ENCODE measurements at places on chromosomes 7 and 10.

- no peak for DNase-seq
Observed at GRCh38 chr7:129650056-129650758, 38.7 kb downstream of the NRF1 start.

- DNase-seq, result no peak
Observed at GRCh38 chr7:51950813-51951212, 634.2 kb upstream of the COBL start.

- no peak for DNase-seq
Observed at GRCh38 chr10:95785317-95785716, 29.4 kb downstream of the ENTPD1 start.

DNA sequence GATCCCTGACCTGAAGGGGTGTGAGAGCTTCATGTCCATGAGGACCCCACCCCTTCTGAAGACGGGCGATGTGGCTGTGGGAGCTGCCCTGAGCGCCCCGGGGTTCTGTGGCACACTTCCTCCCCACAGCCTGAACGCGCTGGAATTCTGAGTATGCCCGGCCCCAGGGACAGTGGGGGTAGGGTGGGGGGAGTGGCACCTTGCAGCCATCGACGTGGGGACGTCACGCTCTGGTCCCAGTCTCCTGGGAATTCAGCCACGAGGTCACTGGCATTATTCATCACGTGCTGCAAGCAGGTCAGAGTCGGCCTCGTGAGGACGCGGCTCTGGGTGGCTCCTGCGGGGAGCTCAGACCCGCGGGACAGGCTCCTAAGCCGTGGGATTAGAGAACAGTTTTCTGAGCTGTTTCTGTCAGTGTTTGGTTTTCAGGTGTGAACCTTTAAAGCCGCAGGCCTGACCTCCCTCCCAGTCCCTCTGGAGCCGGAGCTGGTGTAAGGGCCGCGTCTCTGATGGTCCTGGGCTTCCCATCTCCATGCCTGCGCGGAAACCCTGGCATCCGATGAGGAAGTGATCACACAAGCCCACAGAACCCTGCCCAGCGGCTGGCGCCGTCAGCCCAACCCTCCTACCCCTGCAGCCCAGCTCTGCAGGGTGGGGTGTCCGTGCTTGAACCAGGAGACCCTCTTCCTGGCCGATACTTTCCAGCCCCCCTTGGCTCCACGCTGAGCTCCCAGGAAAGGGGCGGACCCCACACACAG, 16.1 kb downstream of the GPR146 start:
- no peak for DNase-seq

GRCh38 chr10:121088524-121088923, 237.4 kb downstream of the WDR11 start:
- no peak for DNase-seq

- DNase-seq, result no peak
Observed at GRCh38 chr7:31648288-31648687, 38.7 kb upstream of the PPP1R17 start.

DNA sequence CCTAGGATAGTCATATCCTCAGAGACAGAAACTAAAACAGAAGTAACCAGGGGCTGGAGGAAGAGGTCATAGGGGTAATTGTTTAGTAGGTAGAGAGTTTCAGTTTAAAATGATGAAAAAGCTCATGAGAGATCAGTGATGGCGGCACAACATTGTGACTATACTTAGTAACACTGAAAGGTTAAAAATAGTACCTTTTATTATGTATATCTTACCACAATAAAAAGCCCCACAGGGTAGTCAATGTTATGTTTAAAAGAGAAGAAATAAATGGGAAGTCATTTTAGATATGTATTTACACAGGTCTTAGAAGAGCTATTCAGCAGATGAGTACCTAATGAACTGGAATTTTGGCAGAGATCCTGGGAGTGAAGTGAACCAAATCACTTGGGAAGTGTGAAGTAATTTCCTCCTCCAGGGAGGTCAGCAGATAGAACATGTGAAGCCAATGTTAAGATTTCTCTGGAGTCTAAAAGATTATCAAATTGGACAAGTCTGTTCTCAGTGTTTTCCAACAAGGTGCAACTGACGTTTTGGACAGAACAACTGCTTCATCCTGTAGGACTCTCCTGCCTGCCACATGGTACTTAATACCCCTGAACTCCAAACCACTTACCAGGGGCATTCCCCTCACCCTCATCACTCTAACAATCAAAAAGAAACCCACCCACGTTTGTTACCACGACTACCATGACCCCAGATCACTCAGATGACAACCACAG, 6.4 kb downstream of the CDCA7L start:
- no peak for DNase-seq

GRCh38 chr7:76386691-76387260, 22.7 kb downstream of the SSC4D start:
- no peak for DNase-seq

GRCh38 chr7:53638517-53638916, 603.1 kb downstream of the POM121L12 start:
- DNase-seq, result no peak

- DNase-seq, result no peak
Observed at GRCh38 chr10:102863660-102864059, 5.6 kb upstream of the AS3MT start.

Data from occipital lobe (tissue), 3 donors.